ENCODE measurements at places on chromosomes 13 and 19.

- no peak for DNase-seq
These were observed 255.0 kb upstream of the SLITRK1 start for GRCh38 chr13:84137292-84137691.

- DNase-seq = no peak
These were observed 35.0 kb downstream of the ZNF536 start for GRCh38 chr19:30407068-30407709.

- DNase-seq = no peak
These were observed 2.3 kb downstream of the SPACA4 start for GRCh38 chr19:48608798-48609263.

GRCh38 chr19:42497492-42498168 lies 30.7 kb downstream of the CEACAM1 start:
- no peak for DNase-seq

DNA sequence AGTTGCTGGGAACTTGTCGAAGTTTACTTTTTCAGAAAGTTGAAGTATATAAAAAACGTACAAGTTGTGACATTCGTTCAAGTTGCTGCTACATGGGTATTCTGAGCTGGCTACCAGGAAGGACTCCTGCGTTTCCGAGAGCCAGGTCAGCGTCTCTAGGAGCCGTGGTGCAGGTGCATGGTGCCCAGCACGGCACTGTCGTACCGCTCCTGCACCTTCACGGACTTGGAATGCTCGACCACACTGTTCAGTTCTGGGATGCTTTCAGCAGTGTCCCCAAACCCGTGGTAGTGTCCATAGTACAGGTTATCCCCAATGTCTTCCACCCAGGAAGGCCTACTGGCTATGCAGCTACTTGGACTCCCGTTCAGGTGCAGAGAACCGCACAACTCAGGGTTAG lies 35.4 kb downstream of the ANKRD10 start:
- DNase-seq = no peak

GRCh38 chr13:43879755-43880181 lies at the start of gene LACC1:
Gene LACC1 (plus strand): TSS chr13:43879904. CDS start chr13:43880986, 1,082 bp downstream.
- DNase-seq = no peak

- no peak for DNase-seq
These were observed 21.7 kb downstream of the TGFB1 start for GRCh38 chr19:41332000-41332399.

All from NCI-H187 treated with DMSO at 0.1 percent for 48 hours (cell line).